ENCODE measurements at places on chromosomes 5 and 9.

- DNase-seq = no peak
Observed at GRCh38 chr5:88683506-88684135, 199.4 kb downstream of the MEF2C start.

DNA sequence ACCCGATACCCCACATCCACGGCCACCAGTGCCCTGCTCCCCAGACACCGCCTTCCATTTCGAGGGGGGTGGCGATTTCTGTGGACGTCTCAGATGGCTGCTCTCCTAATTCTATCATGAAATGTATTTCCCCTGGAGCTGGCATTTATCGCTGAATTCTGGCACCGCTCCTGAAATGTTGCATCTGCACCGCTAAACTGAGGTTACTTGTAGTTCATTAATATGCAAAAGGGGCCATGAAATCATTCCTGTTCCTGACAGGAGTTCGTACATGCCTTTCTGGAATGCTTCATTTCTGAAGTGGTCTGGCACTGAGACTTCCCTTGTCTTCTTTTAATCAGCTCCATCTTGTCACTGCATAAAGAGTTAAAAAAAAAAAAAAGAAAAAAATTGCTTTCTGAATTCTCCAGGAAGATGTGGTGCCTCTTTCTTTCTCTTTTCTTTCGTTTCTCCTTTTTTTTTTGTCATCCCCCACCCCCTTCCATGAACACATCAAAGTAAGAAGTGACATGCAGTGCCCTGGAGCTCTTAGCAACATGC is 97.7 kb upstream of the SMARCA2 start:
- DNase-seq = no peak

DNA sequence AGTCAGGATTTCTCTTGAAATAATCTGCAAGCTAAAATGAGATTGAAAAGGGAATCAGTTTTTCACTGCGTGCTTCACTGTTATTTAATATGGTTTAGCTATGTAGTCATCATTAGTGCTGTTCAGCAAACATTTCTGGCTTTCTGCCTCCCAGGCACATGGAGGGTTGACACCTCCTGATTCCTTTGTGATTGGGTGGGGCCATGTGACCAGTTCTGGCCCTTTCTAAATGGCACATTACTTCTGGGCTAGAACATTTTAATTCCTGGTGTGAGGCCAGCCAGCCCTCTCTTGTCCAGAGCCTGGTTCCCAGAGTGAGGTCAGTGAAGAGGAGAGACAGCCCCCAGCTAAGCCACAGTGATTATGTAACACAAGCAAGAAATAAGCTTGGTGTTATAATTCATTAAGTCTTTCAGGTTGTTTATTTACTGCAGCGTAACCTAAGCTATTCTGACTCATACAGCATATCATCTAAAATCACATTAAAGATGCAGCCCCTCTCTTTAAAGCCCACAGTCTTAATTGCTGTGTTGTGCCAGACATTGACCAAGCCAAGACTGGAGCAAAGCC is 17.4 kb upstream of the ARSI start:
- no peak for DNase-seq

GRCh38 chr9:122106576-122106975 is 13.5 kb upstream of the TTLL11 start:
- DNase-seq = no peak

- no peak for DNase-seq
Observed at GRCh38 chr5:113382731-113383130, 52.1 kb downstream of the TSSK1B start.

DNA sequence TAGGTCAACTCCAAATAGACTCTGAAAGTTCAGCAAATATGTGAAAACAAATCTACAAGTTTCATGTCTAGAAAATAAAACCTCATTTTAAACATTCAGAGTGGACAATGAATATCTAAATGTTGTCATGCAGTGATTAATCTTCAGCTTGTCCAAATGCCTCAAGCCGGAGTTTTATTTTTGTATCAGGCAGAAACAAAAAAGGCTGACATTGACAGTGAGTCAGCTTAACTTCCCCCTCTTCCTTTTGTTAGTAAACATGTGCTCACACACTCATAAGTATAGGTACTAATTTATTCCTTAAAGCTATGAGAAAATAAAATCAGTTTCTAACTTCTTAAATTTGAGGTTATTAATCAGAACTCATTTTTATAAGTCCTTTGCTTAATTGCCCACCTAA is 467.9 kb upstream of the DAB2 start:
- DNase-seq = no peak
